Activated B cell treated with CpG ODN at 0.5 μM for 24 hours (primary cell): ENCODE measurements at places on chromosomes 4 and X.
A peak's percentile ranks its signal among the peaks of the same experiment; 100 is the strongest.

GRCh38 chr4:5420266-5420665, 288.1 kb downstream of the EVC2 start:
- no peak for DNase-seq

- DNase-seq, result no peak
Observed at GRCh38 chr4:138494931-138495330, 252.8 kb upstream of the SLC7A11 start.

DNA sequence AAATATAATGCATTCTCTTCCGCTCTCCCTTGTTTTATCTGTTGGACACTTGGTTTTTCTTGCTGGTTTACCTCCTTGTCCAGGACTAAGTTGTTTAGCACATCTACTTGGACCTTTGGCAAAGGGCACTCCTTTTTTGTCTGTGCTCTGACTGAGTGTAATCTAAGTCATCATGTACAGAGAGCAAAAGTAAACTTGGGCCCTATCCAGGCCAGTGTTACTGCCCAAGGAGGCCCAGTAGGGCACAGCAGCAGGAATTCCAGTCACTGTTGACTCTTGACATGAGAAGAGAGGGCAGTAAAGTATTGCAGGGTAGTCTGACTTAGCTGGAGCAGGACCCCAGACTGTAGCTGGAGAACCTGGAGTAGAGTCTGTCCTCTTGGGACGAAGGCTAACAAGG, 445.5 kb downstream of the ZIC3 start:
- DNase-seq, result no peak

GRCh38 chr4:26719954-26720552, 136.2 kb downstream of the TBC1D19 start:
- no peak for DNase-seq

DNA sequence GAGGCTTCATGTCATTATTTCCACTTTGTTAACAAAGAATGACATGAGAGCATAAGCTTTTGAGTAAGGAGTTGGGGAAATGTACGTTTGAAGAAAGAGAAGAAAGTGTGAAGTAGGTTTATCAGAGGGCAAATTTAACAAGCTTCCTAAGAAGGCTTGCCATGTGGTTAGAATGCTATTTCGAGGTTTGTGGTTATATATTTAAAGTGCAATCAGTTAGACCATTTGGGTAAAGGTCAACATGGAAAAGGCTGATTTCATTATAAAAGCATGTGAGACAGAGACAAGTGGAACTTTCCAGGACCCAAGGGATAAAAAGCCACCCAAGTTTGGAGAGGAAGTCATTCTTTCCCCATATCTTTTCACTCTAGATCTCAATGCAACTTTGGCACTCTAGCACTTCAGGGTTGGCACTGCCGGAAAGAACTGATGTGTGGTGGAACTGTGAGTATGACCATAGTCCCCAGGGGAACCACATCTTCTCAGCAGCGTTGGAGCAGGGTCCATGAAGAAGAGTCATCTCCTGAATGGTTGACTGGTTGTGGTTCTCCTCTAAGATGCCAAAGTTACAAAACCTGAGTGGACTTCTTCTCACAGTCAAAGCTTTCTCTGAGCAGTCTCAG, 529.9 kb downstream of the MID1IP1 start:
- no peak for DNase-seq

- DNase-seq, result peak; percentile 15
Observed at GRCh38 chrX:97563531-97564133, 679.9 kb downstream of the RPA4 start.

GRCh38 chrX:71514367-71515037, 18.4 kb upstream of the OGT start:
- DNase-seq, result no peak

DNA sequence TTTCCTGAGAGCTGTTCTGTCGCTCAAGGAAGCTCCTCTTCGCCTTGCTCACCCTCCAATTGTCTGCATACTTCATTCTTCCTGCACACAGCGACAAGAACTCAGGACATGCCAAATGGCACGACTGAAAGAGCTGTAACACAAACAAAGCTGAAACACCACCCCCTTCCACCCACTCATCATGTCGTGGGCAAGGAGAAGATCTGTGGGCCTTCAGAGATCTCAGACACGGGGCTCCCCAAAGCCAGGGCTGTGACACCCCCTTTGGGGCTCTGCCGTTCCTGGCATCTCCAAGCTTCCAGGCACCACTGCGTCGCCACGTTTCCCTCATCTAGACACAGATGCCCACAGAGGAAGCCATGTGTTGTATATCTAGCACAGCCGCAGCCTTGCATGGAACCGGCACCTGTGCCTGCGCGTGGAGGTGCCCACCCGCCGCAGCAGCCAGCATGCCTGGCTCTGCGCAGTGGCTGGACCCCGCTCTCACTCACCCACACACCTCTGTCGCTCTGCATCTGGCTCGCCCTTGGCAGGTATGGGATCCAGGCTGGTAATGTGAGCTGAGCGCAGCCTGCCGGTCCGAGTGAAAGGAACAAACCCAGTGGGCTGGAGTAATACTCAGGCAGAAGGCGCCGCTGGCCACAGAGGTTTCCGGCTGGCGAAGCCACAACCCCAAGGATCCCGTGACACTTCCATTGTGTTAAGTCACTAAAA, 676.4 kb upstream of the INTU start:
- DNase-seq, result no peak

- no peak for DNase-seq
Observed at GRCh38 chr4:89258506-89258905, 49.1 kb downstream of the GPRIN3 start.

DNA sequence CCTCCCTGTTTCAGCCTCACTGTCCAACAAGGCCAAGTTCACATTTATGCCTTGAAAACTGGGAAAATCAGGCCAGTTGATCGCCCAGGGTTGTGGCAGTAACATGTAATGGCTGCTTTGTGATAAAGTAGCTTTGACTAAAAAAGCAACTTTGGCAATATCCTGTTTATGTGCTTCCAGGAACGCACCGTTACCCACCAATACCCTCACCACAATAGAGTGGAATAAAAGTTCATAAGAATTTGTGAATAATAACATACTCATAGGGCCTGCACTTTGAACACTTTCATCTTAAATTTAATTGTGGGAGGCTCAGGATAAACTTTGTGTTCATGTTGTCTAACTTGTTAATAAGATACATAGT, 80.7 kb upstream of the MAML3 start:
- no peak for DNase-seq

- no peak for DNase-seq
Observed at GRCh38 chrX:14274691-14275090, 245.0 kb upstream of the GEMIN8 start.

- no peak for DNase-seq
Observed at GRCh38 chr4:6049985-6050384, 31.8 kb upstream of the C4orf50 start.

GRCh38 chrX:38175139-38175538, 45.5 kb downstream of the SRPX start:
- DNase-seq, result no peak

- DNase-seq, result no peak
Observed at GRCh38 chrX:19040373-19040772, 56.5 kb upstream of the PHKA2 start.

DNA sequence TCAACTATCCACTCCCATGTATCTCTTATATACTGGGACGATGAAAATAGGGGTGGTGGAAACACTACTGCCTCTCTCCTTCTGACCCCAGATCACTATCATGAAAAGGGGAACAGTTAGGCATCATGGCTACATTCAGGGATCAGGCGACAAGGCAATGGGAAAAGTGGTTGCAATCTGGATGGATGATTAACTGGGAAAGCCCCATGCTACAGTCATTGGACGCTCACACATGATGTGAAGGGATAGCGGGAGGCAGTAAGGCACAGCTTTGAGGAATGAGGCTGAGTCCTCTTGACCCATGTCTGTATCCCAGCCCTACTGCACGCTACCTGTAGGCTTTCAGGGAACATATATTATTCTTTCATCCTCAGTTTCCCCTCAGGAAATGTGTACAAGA, 10.2 kb downstream of the GASK1B start:
- no peak for DNase-seq

DNA sequence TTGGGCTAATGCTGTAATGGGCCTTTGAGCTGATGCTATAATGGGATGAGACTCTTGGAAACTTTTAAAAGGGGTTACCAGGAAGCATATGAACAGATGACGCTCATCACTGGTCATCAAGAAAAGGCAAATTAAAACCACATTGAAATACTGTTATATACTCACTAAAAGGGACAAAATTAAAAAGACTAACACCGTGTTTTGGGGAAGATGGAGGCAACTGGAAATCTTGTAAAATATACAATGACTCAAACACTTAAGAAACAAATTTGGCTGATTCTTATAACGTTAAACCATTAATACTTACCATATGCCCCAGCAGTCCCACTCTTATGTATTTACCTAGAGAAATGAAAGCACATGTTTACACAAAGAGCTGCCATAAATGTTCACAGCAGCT, 207.2 kb upstream of the GPRIN3 start:
- DNase-seq, result no peak

- no peak for DNase-seq
Observed at GRCh38 chr4:25727711-25728493, 72.3 kb downstream of the SLC34A2 start.

DNA sequence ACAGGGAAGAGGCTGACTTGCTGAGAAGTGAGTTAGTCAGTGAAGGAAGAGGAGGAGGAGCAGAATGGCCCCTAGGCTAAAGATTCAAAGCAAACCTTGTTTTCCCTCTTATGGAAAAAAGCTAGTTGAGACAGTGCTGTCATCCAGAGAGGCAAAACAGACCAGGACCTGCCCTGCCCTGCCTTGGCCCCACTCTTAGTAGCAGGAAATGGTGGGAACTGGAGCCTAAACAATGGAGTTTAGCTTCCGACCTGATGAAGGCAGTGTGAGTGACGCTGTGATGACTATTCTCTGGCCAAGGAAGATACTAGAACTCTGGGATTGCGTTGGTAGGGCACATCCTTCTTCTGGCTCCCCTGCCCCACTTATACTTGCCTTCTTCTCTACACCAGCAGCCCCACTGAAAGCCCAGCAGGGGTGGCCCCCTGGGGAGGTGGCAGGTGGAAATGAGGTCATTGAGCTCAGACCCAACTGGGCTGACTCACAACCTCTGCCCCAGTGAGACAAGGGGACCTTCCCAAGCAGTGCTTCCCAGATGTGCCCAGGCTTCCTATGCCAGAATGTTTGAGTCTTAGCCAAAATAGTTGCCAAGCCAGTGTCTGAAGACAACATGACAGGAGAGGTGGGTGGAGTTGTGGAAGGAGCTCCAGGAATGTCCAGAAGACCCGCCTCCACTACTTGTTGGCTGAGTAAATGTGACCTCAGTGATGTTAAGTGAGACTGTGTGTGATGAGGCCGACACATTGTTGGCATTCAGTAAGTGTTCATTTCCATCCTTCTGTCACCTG, 38.8 kb downstream of the MSN start:
- DNase-seq, result peak; percentile 34

GRCh38 chr4:80811406-80811805, 219.1 kb upstream of the BMP3 start:
- DNase-seq, result no peak

- no peak for DNase-seq
Observed at GRCh38 chr4:112402098-112402497, 104.9 kb downstream of the ALPK1 start.

- no peak for DNase-seq
Observed at GRCh38 chrX:11553594-11553993, 112.1 kb downstream of the ARHGAP6 start.

DNA sequence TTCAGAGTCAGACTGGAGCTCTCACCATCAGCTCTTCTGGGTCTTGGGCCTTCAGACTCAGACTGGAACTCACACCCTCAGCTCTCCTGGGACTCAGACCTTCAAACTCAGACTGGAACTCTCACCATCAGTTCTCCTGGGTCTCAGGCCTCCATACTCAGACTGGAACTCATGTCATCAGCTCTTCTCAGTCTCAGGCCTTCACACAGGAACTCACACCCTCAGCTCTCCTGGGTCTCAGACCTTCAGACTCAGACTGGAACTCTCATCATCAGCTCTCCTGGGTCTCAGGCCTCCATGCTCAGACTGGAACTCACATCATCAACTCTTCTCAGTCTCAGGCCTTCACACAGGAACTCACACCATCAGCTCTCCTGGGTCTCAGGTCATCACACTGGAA, 147.2 kb upstream of the MXRA5 start:
- DNase-seq, result no peak

GRCh38 chrX:6959006-6959405, 188.5 kb upstream of the STS start:
- DNase-seq, result no peak

GRCh38 chr4:21806991-21807390, 141.6 kb downstream of the KCNIP4 start:
- no peak for DNase-seq

DNA sequence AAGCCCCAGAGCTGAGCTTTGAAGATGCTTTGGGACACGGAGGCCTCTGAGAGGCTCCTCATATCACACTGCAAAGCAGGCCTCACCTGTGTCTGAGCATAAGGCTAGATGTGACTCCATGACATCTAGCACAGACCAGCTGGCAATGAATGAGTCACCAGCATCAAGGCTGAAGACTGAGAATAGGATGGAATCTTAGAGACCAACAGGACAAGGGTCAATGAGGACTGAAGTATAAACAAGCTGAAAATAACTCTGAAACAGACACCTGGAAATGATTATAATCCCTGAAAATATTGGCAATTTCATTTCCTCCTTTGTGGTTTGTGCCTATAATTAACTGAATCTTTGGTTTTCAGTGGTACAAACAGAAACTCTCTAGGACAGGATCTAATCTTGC, 87.1 kb upstream of the PRPS1 start:
- no peak for DNase-seq

DNA sequence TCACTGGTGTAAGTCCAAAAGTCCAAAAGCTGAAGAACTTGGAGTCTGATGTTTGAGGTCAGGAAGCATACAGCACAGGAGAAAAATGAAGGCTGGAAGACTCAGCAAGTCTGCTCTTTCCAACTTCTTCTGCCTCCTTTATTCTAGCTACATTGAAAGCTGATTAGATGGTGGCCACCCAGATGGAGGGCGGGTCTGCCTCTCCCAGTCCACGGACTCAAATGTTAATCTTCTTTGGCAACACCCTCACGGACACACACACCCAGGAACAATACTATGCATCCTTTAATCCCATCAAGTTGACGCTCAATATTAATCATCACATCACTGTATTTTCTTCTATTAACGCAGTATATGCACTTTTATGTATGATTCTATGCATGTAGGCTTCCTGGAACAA, 931.6 kb upstream of the GRIA3 start:
- DNase-seq, result no peak

DNA sequence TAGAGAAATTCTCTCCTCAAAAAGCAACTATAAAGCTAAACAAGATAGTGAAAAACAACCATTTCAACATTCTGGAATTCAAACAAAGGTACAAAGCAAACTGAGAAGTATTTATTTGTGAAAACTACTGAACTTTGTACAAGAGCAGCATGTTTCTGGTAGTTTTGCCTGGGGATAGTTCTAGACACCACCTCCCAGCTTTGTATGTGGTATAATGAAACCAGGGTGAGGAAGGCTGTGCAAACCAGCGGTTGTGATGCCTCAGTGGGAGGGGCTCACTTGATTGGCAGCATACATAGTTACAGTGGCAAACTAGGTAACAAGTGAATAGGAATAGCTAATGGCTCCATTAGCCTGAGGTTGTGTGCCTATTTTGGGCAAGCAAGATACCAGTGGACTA, 18.6 kb upstream of the FRMD7 start:
- DNase-seq, result no peak

GRCh38 chr4:158833602-158834001, 64.8 kb downstream of the FNIP2 start:
- DNase-seq, result no peak

- DNase-seq, result no peak
Observed at GRCh38 chr4:142615324-142615665, 230.8 kb downstream of the INPP4B start.

GRCh38 chr4:44535981-44536380, 87.4 kb upstream of the KCTD8 start:
- DNase-seq, result no peak
